ENCODE measurements at places on chromosomes 13 and 19. TPM values are rescaled to one million over a fixed set of nuclear protein-coding genes. Genes with fewer than 3 reads are reported as not detected.

DNA sequence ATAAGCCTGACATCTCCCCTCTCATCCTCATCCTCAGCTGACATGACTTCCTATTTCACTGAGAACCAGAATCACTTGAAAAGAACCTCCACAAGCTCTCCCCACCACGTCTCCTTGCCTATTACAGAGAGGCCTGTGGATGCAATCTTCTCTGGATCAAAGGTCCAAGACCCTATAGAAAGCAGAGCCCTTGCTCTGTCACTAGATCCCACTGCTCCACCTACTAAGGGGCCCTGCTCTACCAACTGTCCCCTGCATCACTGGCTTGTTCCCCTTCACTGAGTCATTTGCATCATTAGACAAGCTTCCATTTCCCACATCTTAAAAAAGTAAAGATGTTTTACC, 40.8 kb downstream of the RCBTB2 start:
- no peak for DNase-seq

Gene SLC10A2
- polyA plus RNA-seq: not detected

Gene SIGLEC8
- not detected for polyA plus RNA-seq

DNA sequence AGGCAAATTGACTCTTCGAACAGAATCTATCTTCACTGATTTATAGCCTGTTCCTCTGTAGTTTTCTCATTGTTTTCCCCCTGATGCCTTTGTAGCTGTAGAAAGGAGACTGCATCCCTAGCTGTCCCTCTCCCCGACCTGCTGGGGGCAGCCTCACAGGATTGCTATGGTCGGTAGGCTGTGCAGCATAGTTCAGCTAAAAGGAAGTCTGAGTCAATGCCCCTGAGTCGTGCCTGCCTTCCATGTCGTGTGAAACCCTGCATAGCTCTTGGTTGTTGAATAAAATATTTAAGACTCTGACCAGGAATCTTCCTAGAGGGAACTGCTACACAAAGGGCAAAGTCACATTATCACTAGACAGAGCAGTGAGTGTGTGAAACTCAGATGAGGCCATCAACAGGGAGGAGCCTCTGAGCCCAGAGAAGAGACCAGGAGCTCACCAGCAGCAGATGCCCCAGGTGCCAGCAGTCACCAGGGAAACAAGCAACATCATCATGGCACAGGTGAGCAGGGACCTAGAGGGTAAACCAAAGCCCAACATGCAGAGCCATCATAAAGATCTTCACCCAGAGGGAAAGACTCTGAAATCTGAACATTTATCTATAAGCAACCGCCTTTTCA, 108.4 kb upstream of the NBEA start:
- DNase-seq: no peak

Gene LRP3
- not detected for polyA plus RNA-seq

Gene C19orf38
- polyA plus RNA-seq: 1.2 TPM

DNA sequence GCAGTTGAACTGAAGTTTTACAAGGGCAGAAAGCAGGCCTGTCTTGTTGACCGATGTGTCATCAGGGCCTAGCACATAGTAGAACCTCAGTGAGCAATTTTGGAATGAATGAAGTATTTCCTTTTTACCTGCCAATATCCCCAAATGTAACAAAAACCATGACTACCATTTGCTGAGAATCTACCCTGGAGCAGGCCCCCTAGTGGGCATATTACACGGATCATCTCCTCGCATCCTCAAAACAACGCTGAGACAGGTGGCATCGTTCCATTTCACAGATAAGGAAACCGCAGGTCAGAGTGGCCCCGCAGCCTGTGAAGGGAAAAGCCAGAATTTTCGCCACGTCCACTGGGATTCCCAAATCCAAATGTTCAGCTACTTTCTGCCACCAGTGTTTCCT, 77.9 kb downstream of the CACNA1A start:
- DNase-seq: no peak

DNA sequence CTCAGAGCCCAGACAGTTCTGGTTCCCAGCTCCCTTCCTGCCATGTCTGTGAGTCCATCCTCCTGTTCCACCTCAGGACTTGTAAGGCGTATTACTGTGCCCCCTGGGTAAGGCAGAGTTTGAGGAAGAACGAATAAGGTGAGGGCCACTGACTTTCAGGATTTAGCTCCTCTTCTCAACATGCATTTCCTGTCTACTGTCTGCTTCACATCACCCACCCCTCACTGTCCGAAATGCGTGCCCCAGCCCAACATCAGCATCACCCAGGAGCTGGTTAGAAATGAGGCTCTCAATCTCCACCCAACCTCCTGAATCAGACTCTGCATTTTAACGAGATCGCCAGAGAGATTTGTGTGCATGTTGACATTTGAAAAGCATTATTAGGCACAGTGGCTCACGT, 44.4 kb downstream of the IRS2 start:
- DNase-seq: no peak

Gene SELENOV
- not detected for polyA plus RNA-seq

Gene CEACAM16
- not detected for polyA plus RNA-seq

- peak; percentile 75 for DNase-seq
Observed at GRCh38 chr13:51523082-51523518, 61.2 kb upstream of the WDFY2 start.

GRCh38 chr13:31321457-31321856, 121.7 kb downstream of the B3GLCT start:
- DNase-seq: no peak

GRCh38 chr13:75353781-75354193, 128.2 kb downstream of the TBC1D4 start:
- no peak for DNase-seq

DNA sequence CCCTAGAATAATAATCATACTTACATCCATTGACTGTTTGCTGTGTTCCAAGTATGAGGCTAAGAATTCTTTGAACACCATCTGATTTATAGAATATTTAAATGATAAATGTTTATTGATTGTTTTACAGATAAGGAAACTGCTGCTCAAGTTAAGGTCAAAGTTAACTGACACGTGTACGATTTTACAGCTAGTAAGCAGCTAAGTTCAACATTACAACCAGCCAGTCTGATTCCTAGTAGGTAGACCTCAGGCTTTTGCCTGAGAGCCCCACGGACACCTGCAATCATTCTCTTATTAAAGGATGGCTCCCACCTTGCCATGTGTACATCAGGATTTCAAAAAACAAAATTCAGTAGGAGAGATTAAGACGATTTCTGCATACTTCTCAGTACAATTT, 141.9 kb downstream of the SPRY2 start:
- no peak for DNase-seq

Gene TNFAIP8L1
- 2.4 TPM for polyA plus RNA-seq

Gene ONECUT3
- polyA plus RNA-seq: not detected

DNA sequence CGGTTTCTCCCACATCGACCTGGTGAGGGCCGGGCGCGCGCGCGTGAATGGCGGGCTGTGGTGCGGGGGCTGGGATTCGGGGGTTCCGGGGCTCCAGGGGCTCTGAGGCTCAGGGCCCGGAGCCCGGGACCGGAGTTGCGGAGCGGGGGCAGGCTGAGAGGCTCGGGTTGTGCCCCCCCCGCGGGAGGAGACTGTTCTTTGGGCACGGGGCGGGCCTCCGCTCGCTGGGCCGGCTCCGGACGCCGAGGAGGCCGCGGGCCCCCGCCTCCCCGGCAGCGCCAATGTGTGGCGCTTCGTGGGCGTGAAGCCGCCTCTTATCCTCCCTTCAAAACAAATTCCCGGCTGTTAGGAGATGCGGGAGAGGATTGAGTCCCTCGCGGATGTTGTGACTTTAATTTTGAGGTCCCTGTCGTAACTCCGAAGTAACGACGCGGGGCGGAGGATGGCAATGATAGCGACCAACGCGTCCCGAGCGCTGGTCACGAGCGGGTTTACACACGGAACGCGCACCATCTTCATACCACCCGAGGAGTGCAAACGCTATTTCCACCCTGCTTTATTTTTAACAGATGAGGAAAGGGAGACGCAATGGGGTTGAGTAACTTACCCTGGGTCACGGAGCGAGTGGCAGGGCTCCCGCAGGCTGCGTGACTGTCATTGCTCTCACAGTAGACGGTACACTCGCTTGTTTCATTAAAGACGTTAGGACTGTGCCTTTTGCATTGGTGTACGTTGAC, 536 bp downstream of the UBA2 start:
- no peak for DNase-seq

- peak; percentile 79 for DNase-seq
Observed at GRCh38 chr19:12666265-12667048, at the start of the genes MAN2B1 and WDR83. Gene MAN2B1, minus strand, starts transcription at chr19:12666742. Its CDS starts 41 bp downstream, at chr19:12666701. Gene WDR83, plus strand, starts transcription at chr19:12666807. Its CDS starts 2,984 bp downstream, at chr19:12669791.

Gene KCNK6
- polyA plus RNA-seq: 1.0 TPM

Gene TMEM255B
- not detected for polyA plus RNA-seq

- no peak for DNase-seq
Observed at GRCh38 chr19:3668331-3669081, 31.8 kb downstream of the PIP5K1C start.

- no peak for DNase-seq
Observed at GRCh38 chr19:38028913-38029510, 122.0 kb downstream of the SIPA1L3 start.

Gene ZNF546
- not detected for polyA plus RNA-seq

- no peak for DNase-seq
Observed at GRCh38 chr19:33434069-33434885, 60.8 kb downstream of the CEBPG start.

Gene CGB3
- polyA plus RNA-seq: not detected

DNA sequence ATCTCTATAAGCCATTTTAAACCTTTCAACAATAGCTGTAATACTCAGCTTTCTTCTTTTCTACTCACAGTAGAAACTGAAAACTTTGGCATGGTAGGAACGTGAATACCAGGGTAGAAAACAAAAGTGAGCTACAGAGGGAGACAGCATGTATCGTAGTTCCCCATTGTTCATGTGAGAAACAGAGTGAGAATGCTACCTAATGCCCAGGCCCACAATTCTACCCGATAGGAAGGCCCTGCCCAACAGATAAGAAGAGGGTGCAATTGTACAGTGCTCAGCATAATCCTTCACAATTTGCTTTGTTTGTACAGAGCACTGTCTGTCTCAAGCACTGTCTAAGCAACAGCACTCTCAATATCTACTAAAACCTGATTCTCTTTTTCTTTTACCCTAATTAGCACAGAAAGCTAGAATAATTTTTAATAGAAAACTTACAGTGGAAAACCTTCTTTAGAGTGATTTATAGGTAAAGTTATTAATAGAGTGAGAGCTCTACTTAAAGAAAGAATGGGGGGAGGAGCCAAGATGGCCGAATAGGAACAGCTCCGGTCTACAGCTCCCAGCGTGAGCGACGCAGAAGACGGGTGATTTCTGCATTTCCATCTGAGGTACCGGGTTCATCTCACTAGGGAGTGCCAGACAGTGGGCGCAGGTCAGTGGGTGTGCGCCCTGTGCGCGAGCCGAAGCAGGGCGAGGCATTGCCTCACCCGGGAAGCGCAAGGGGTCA, 322.3 kb downstream of the EFNB2 start:
- no peak for DNase-seq

Gene ZNF560
- polyA plus RNA-seq: not detected

Gene CACNA1A
- polyA plus RNA-seq: 0.12 TPM

Measured in immature natural killer cell (primary cell).